ENCODE measurements at places on chromosomes 6 and 20. TPM values are rescaled to one million over a fixed set of nuclear protein-coding genes. Genes with fewer than 3 reads are reported as not detected.
A peak's percentile ranks its signal among the peaks of the same experiment; 100 is the strongest.

The CRISP3 gene
- not detected for total RNA-seq

The BMP5 gene
- total RNA-seq, result not detected

The CAPN11 gene
- not detected for total RNA-seq

The DOK5 gene
- total RNA-seq, result not detected

DNA sequence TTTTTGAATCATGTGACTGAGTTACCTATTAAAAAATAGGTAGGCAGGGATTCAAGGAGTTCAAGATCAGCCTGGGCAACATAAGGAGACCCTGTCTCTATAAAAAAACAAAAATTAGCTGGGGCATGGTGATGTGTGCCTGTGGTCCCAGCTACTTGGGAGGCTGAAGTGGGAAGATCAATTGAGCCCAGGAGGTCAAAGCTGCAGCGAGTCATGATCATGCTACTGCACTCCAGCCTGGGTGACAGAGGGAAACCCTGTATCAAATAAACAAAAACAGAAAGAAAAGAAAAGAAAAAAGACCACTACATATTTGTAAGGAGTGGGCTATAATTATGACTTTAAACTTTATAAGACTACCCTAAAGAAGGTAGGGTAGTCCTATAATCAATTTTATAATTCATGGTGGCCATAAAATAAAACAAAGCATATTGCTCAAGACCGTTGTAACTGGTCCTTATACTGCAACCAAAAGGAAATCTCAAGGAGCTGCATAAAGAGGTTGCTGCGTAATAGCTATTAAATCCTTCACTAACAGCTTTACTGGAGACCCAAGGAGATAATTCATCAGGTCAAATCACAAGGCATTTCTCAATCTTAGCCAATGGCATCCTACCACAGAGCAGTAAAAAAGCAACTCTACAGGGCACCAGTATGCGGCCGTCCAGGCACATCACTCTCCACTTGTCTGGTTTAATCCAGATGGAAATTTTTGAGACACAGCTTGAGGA lies 13.5 kb downstream of the PIGU start:
- H3K4me1 ChIP-seq, result peaks cover 10% of the 10 kb centered on the region
- no peak overlapping the region for H3K4me3 ChIP-seq
- H3K36me3 ChIP-seq, result no peaks in the 10 kb centered on the region
- DNase-seq, result no peak
- H3K27ac ChIP-seq, result no peak overlapping the region

DNA sequence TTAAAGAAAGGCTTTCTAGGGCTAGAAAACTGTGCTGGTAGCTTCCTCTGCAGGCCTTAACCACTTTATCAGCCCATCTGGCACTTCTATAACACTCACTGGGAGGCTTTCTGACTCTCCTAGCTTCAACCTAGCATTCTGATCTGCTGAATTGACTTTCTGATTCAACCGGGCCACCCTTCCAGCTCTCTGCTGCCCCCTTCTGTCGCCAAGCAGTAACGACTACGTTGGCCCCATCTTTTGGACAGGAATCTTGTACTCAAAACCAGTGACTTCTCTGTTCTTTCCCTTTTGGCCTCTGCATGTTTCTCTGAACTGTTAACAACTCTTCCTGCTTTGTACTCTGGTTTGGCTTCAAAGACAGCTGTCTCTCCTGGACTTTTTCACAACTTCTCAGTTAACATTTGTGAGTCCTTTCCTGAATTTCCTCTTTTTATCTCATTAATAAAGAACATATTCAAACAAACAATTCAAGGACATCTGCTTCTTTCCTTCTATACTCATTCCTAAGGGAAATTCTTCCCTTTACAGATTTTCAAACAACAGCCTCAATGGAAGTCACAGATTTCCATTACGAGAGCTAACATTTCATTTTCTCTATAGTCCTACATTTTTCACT lies 43.9 kb upstream of the FAM135A start:
- H3K27ac ChIP-seq, result no peak overlapping the region
- H3K36me3 ChIP-seq, result no peaks in the 10 kb centered on the region
- peak; percentile 73 for DNase-seq
- H3K27me3 ChIP-seq, result peaks cover 69% of the 10 kb centered on the region

DNA sequence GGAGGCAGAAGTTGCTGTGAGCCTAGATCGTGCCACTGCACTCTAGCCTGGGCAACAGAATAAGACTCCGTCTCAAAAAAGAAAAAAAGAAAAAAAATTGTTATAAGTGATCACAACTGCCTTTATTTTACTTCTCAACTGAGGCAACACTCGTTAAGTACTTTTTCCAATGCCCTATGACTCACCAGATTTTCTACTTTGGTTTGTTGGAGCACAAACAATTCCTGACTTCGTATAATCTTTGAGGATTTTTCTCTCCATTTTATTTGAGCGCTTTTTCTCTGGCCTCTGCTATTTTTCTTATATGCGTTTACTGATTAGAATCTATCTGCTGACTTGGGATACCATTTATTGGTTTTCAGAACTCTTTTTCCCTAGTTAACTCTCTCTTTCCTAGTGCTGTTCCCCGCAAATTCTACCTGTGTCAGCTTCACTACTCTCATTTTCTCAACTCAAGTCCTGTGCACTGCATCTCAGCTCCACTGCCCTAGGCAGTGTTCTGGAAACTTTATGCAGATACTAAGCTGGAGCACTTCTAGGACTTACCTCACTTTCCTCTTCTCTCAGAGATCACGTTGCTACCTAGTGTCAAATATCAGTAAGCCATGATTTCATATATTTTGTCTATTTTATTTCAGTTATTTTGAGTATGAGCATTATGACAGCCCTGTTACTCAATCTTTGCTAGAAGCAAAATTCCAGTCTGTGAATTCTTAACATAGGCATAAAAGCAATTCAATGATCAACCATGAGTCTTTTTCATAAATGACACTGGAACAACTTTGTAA lies 1120.1 kb upstream of the CITED2 start:
- DNase-seq, result peak; percentile 1
- H3K36me3 ChIP-seq, result no peaks in the 10 kb centered on the region
- no peaks in the 10 kb centered on the region for H3K27me3 ChIP-seq
- no peak overlapping the region for H3K4me3 ChIP-seq
- peaks cover 12% of the 10 kb centered on the region for H3K4me1 ChIP-seq

GRCh38 chr6:24666641-24667377 lies at the start of the genes ACOT13 and TDP2:
ACOT13 (plus strand) TSS chr6:24667077; CDS start chr6:24667264, 187 bp downstream.
TDP2 (minus strand) TSS chr6:24666899; CDS start chr6:24666862, 37 bp downstream.
- H3K36me3 ChIP-seq, result peaks cover 32% of the 10 kb centered on the region
- peaks cover 15% of the 10 kb centered on the region for H3K4me1 ChIP-seq

- H3K4me1 ChIP-seq, result no peaks in the 10 kb centered on the region
- H3K27ac ChIP-seq, result no peak overlapping the region
- no peak for DNase-seq
- H3K4me3 ChIP-seq, result no peak overlapping the region
- H3K27me3 ChIP-seq, result peaks cover 70% of the 10 kb centered on the region
- no peaks in the 10 kb centered on the region for H3K36me3 ChIP-seq
Measured at GRCh38 chr6:110307368-110307767, 50.8 kb downstream of the METTL24 start.

Data from MCF 10A (cell line).